ENCODE measurements at places on chromosomes 5 and 9.

DNA sequence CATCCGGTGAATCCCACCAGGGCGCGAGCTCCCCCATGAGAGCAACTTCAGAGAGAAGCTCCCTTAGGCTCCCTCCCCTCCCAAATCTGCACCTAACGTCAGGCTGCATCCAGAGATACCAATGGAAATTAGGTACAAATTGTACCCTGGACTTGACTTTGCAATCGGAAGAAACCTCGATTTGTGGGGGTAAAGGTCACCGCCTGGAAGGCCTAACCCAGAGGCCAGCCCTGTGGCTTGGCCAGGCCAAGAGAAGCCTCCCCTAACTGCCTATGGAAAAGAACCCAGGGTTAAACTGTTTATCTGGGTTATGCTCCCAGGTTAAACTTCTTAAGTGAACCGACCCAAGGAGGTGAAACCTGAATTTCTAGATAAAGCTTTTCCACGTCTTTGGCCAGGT, 80.4 kb downstream of the GTF3C4 start:
- DNase-seq, result no peak

DNA sequence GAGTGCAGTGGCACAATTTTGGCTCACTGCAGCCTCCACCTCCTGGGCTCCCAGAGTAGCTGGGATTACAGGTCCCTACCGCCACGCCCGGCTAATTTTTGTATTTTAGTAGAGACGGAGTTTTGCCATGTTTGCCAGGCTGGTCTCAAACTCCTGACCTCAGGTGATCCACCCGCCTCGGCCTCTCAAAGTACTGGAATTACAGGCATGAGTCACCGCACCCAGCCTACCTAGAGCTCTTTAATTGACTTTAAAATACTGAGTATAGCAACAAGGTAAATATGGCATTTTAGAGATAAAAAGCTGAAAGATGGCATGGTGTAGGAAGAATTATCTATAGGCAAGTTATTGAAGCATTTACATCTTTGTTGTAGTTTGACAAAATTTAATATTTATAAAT, 21.0 kb downstream of the APC start:
- no peak for DNase-seq

DNA sequence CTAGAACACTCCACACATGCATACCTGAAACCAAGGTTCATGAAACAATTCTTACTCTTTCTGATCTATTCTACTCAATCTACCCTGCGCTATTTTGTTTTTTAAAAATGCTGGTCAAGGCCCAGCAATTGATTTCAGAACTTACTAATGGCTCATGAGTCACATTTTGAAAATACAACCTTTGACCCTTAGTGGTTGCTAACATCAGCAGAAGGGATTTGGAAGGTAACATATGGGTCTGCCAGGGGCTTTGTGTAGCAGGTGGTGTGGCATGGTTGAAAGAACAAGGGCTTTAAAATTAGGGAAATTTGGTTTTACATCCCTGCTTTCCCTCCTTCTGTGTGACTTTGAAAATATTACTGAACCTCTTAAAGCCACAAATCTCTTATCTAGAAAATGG, 101.4 kb downstream of the ATG10 start:
- DNase-seq, result no peak

- DNase-seq, result no peak
Measured at GRCh38 chr5:122183788-122184170, 54.4 kb downstream of the ZNF474 start.

DNA sequence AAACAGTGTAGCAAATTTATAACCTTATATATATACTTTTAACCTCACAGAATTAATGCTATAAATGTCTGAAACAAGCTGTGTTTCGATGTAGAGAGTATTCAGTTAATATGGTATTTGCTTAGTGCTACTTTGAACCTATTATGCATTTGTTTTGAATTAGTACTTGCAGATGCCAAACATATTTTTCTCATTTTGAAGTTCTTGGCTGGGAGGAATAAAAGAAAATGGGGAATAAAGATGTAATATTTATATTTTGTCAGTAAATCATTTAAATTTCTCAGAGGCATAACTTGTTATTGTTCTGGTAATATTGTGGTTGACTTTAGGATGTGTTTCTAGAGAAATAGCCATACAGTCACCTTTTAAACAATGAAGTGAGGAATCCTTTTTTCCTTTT, 175.9 kb upstream of the IZUMO3 start:
- no peak for DNase-seq

DNA sequence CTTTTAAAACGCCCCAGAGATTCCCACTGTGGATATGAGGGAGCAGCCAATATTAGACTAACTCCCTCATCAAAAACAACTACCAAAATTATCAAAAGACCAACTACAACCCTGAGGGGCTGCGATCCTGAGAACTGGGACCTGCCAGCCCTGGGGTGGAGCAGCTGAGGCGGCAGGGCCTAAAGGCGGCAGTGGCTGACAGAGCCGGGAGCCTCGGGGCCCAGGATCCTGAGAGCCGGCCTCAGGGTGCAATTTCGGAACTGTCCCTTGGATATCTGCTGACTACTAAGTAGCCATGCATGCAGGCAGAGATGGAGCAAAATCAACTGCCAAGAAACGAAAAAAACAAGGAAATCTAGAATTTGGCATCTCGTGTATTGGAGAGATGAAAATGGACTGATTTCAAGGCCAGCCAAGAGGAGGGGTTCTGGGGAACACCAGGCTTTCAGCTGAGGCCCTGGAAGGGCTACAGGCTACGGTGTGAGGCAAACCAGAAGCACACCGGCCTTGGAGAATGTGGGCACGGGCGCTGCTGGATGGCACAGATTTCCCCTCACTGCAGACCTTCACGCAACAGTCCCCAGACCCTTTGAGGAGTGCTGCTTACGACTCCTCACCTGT, 63.6 kb upstream of the UBAC1 start:
- no peak for DNase-seq

- DNase-seq, result no peak
Measured at GRCh38 chr9:77785341-77785740, 137.2 kb upstream of the GNA14 start.

All from CD4-positive, alpha-beta T cell (primary cell).